ENCODE measurements at places on chromosomes 3 and 15.

DNA sequence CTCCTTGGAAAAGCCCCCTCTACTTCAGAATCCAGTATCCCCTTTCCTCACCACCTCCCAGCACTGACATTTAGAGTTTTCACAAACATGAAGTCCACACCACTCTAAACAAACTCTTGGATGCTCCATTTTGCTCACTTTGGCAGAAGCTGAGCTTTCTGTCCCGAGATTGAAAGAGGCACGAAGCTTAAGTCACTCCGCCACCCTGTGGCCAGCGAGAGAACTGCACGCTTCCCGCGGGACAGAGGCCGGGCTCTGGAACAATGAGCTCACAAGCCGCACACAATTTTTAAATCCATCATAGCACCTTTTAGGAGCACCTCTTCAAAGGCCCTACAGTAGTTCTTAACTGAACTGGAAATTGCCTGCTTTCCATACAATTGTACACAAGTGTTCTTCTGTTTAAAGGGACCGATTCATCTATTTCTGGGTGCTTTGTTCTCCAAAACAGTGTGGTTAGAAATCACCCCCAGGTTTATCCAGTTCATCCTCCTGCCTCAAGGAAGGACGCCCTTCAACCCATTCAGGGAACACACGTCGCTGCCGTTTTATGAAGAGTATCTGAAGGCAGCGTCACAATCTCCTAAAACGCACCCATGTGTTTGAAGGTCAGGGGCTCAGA, 226.1 kb downstream of the VPS13C start:
- H3K27me3 ChIP-seq: no peaks in the 10 kb centered on the region
- peak; percentile 95 for DNase-seq
- no peaks in the 10 kb centered on the region for H3K4me1 ChIP-seq
- H3K27ac ChIP-seq: no peak overlapping the region
- H3K4me3 ChIP-seq: no peak overlapping the region

- no peaks in the 10 kb centered on the region for H3K4me1 ChIP-seq
- H3K27me3 ChIP-seq: no peaks in the 10 kb centered on the region
- no peak overlapping the region for H3K4me3 ChIP-seq
Observed at GRCh38 chr3:78277220-78277619, 1237.3 kb downstream of the ROBO2 start.

GRCh38 chr15:69730281-69731080, 277.9 kb downstream of the RPLP1 start:
- H3K27ac ChIP-seq: no peak overlapping the region
- H3K4me1 ChIP-seq: peaks cover 6% of the 10 kb centered on the region
- H3K36me3 ChIP-seq: no peaks in the 10 kb centered on the region

DNA sequence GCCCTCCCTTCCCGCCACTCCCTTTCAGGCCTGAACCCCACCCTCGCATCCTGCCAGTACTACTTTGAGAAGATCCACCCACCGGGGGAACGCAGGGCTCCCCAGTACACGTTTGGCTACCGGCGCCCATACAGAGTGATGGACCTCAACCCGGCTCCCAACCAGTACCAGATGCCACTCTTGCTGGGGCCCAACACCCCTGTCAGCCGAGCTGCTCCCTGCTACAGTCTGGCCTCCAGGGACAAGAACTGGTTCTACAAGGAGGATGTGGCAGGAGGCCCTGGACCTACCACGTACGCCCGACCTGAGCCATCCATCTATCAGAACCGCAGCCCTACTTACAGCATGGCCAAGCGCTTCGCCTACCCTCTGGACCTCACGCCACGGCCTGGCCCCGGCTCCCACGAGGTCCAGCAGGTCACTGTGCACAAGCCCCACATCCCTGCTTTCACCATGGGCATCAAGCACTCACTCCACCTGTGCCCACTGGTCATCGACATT, 14.4 kb upstream of the CSPG4 start:
- H3K36me3 ChIP-seq: no peaks in the 10 kb centered on the region
- H3K27me3 ChIP-seq: no peaks in the 10 kb centered on the region
- H3K4me3 ChIP-seq: no peak overlapping the region
- H3K27ac ChIP-seq: no peak overlapping the region
- DNase-seq: no peak
- H3K4me1 ChIP-seq: no peaks in the 10 kb centered on the region

DNA sequence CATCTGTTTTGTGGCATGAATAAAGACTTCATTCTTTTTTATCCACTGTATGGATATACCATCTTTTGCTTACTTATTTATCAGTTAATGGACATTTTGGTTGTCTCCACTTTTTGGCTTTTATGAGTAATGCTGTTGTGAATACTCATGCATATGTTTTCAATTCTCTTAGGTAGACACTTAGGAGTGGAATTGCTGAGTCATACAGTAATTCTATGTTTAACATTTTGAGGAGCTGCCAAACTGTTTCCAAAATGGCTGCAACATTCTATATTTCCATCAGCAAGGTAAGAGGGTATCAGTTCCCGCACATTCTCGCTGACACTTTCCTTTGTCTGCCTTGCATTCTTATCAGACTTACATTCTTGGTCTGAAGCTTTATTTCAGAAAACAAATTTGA, 191.1 kb downstream of the WNT5A start:
- no peaks in the 10 kb centered on the region for H3K36me3 ChIP-seq
- no peak overlapping the region for H3K4me3 ChIP-seq
- no peak overlapping the region for H3K27ac ChIP-seq

- no peak overlapping the region for H3K4me3 ChIP-seq
- no peak for DNase-seq
- H3K27me3 ChIP-seq: peaks cover 41% of the 10 kb centered on the region
- H3K4me1 ChIP-seq: no peaks in the 10 kb centered on the region
- H3K36me3 ChIP-seq: no peaks in the 10 kb centered on the region
- no peak overlapping the region for H3K27ac ChIP-seq
Observed at GRCh38 chr15:75233504-75234190, 24.5 kb upstream of the GOLGA6C start.

GRCh38 chr3:97417-98258, 98.9 kb upstream of the CHL1 start:
- H3K27me3 ChIP-seq: no peaks in the 10 kb centered on the region
- no peak for DNase-seq
- H3K27ac ChIP-seq: no peak overlapping the region
- H3K36me3 ChIP-seq: no peaks in the 10 kb centered on the region
- no peak overlapping the region for H3K4me3 ChIP-seq

DNA sequence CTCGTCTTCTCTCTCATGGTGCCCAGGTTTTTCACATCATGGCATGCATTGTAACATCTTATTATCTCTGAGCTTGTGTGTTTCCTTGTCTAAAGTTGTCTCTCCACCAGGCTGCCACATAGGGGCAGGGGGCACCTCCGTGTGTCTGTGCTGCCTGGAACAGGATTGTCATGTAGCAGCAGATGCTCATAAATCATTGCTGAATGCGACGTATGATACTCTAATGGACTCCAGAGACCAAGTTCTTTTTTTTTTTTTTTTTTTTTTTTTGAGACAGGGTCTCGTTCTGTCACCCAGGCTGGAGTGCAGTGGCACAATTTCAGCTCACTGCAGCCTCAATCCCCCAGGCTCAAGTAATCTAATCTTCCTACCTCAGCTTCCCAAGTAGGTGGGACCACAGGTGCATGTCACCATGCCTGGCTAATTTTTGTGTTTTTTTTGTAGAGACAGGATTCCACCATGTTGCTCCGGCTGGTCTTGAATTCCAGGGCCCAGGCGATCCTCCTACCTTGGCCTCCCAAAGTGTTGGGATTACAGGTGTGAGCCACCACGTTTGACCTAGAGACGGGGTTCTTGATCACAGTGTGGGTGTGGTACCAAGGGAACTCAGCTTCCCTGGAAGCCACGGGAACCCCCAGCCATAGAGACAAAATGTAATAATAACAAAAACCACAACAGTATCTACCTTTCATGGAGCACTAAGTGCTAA, 4.7 kb upstream of the DNASE1L3 start:
- H3K4me1 ChIP-seq: peaks cover 9% of the 10 kb centered on the region
- H3K4me3 ChIP-seq: no peak overlapping the region
- no peak for DNase-seq
- no peak overlapping the region for H3K27ac ChIP-seq
- H3K36me3 ChIP-seq: no peaks in the 10 kb centered on the region

DNA sequence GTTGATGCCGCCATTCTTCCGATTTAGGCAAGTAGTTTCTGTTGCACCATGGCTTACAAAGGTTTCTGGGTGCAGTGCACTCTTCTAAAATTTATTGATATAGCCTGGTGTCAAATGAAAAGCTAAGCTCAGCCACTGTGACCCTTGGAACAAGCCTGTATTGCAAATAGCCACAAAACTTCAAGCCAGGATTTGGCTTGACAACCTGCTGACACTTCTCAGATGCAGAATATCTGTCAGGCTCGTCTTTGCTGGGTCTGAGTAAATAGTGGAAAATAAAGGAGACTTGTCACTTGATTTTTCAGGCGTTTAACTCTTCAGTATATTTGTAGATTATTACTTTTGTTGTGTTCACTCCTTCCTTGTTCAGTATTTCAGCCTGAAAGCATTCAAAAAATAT, 871.8 kb downstream of the OTOL1 start:
- no peak overlapping the region for H3K4me3 ChIP-seq
- no peaks in the 10 kb centered on the region for H3K36me3 ChIP-seq
- peaks cover 5% of the 10 kb centered on the region for H3K4me1 ChIP-seq

GRCh38 chr3:130786306-130786705, 39.7 kb upstream of the PIK3R4 start:
- H3K36me3 ChIP-seq: no peaks in the 10 kb centered on the region
- H3K4me1 ChIP-seq: no peaks in the 10 kb centered on the region
- H3K4me3 ChIP-seq: no peak overlapping the region
- DNase-seq: no peak
- no peak overlapping the region for H3K27ac ChIP-seq
- H3K27me3 ChIP-seq: no peaks in the 10 kb centered on the region

DNA sequence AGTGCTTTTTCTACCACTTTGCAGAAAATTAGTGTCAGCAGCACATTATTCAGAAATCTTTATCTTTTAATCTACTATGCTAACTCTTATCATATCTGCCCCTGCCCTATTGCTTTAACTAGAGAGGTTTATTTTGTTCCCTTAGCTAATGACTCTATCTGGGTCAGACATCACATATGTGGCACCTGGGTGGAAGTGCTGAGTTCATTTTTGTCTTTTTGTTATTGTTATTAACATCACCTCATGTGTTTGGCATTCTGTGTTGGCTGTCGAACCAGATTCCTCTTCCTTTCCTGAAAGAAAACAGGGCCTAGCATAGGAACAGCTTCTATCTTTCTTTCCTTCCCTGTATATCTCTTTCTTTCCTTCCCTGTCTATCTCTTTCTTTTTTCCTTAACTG, 100.7 kb downstream of the RBMS3 start:
- no peaks in the 10 kb centered on the region for H3K4me1 ChIP-seq
- no peak overlapping the region for H3K4me3 ChIP-seq
- no peak for DNase-seq
- no peaks in the 10 kb centered on the region for H3K27me3 ChIP-seq

DNA sequence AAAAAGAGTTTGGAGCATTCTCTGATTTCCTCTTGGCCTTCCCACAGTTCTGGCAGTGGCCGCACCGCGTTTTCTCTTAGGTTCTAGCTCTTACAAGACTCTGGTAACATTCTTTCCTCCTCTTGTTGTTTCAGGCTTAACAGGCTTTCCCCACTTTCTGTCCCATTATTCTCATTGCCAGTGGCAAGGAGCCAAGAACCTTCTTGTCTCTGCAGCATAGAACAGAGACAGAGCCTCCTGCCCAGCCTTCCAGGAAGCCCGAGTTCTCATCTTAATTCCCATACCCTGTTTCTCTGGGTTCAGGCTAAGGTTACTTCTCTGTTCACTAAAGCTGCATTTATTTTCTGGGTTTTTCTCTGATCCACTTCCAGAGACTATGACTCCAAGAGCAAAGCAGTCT, 61.1 kb downstream of the DUT start:
- no peak overlapping the region for H3K4me3 ChIP-seq
- H3K36me3 ChIP-seq: no peaks in the 10 kb centered on the region
- H3K27me3 ChIP-seq: no peaks in the 10 kb centered on the region
- H3K4me1 ChIP-seq: peaks cover 64% of the 10 kb centered on the region

DNA sequence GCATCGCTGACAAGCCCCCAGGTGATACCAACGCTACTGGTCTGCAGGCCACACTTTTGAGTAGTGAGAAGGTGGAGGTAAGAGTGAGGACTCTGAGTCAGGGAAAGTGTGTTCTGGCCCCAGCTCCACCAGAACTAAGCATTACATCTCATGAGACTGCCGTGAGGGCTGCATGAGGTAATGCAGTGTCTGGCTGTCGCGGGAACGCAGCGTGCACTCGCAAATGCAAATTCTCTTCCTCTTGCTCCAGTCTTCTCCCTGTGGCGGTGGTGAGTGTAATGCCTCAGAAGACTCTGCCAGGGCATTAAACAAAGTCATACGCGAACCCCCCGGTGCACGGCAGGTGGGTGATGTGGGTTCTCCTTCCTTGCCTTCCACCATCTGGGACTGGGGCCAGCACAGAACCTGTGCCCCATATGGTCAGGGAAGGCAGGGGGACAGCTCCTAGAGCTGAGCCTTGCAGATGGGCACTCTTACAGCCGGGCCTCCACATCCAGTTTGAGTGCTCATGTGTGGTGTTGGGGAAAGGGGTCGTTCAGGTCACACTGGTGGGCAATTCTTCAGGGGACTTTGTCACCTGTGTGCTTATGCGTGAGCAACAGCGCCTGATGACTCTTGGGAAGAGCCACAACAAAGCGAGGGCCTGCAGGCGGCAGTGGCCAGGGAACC, 175.8 kb downstream of the XXYLT1 start:
- no peak for DNase-seq
- H3K36me3 ChIP-seq: no peaks in the 10 kb centered on the region
- no peaks in the 10 kb centered on the region for H3K27me3 ChIP-seq
- no peak overlapping the region for H3K27ac ChIP-seq

DNA sequence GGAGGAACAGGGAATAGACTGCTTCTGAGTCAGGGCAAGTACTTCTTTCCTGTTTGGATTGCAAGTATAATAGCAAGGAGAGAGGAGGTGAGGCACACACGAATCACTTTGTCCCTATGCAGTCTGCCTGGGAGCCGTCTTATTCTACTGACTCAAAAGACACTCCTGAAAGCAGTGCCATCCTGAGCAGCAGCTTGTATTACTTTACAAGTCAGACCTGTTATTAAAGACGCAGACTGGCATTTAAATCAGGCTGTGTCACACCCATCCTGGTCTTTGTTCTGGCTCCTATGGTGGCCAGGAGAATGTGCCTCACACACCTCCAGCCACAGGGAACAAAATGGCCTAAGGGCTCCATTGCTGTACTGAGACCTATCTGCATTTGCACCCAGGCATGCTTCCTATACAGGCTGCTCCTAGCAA, 17.9 kb upstream of the SQOR start:
- H3K4me1 ChIP-seq: no peaks in the 10 kb centered on the region
- H3K4me3 ChIP-seq: no peak overlapping the region
- no peaks in the 10 kb centered on the region for H3K27me3 ChIP-seq
- no peaks in the 10 kb centered on the region for H3K36me3 ChIP-seq
- no peak overlapping the region for H3K27ac ChIP-seq

All from tibial nerve (tissue), 4 donors.